T-cell (primary cell): ENCODE measurements at places on chromosomes 2 and 18. TPM values are rescaled to one million over a fixed set of nuclear protein-coding genes. Genes with fewer than 3 reads are reported as not detected.

DNA sequence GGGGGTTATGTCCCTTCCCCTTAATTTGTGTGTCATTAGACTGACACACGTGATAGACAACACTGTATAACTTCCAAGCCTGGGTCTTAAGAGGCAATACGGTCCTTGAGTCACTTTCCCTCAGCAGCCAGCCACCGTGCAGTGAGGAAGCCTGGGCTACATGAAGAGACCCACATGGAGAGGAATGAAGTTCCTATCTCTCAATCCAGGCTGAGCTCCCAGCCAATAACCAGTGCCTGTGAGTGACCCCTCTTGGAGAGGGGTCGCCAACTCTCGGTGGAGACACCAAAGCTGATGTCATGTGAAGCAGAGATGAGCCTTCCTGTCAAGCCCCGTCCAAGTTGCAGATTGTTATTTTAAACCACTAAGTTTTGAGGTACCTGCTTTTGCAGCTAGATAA is 5.7 kb upstream of the WDSUB1 start:
- no peak for DNase-seq

DNA sequence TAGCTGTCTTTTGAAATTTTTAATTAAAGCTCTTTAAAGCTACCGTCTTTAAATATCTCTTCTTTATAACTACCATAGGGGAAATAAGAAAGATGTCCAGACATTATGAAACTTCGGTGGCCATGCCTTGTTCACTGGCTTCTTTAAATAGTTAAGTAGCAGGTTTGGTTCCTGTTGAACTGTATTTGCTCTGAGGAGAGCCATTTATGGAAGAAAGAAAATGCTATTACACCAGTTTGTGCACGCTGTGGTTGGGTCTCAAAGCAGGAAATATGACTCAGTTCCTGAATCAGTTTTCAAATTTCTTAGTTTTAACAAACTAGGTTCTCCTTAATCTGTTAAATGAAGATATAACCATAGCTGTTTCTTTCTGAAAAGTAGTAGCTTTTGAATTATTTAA is 12.2 kb downstream of the ARPC2 start:
- peak; percentile 27 for DNase-seq

- no peak for DNase-seq
Measured at GRCh38 chr18:13715330-13715729, 11.0 kb downstream of the FAM210A start.

- DNase-seq: no peak
Measured at GRCh38 chr18:76386886-76387285, 108.2 kb downstream of the ZNF516 start.

DNA sequence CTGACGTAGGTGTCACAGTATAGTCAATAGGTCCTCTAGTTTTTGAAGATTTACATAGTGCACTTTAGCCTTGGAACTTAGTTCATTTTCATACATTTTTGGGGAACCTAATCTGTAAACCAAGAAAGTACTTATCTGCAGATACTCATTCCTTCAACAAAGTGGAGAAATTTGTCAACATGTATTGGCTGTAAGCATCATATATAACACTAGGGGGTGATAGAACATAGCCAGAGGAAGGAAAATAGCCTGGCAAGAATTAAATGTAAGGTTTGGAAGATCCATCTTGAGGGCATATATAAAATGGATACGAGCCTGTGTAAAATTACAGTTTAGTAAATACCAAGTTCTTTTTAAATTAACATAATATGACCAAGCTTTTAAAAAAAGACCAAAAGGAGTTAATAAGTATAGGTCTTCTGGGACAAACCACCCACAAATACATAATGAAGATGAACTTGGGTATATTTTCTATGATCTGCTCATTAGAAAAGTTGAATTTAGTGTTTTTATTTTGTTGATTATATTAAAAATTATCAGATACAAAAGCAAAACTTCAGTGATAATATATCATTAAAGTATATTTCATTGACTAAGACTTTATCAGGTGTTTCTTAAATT is 18.2 kb downstream of the RPL37A start:
- no peak for DNase-seq

DNA sequence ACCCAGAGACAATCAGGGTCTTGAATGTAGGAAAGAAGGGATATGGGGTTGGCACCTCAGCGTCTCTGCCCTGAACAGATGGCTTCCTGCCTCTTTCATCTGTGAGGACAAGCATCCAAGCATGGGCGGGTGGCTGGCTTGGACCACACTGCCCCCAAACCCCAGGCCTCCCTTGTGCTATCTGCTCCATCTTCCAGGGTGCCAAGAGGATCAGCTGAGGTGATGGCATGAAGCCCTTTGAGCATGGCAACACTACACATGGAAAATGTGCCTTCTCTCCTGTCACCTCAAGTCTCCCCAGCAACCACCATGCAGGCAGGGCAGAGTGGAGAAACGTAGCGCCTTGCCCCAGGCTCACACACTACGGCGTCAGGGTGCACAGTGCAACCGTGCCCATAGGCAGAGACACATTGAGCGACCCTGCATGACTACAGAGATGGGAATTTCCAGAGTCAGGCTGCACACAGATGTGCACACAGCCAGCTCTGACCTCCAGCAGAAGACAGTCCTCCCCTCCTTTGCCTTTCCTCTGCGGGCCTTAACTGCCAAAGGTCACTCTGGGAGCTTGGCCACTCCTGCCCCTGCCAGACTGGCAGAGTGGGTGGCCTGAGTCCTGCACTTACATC is 1.5 kb downstream of the KCNIP3 start:
- no peak for DNase-seq

- DNase-seq: no peak
Measured at GRCh38 chr2:237618449-237618848, 8.9 kb upstream of the LRRFIP1 start.

- DNase-seq: no peak
Measured at GRCh38 chr2:165897726-165898125, 55.9 kb downstream of the TTC21B start.

DNA sequence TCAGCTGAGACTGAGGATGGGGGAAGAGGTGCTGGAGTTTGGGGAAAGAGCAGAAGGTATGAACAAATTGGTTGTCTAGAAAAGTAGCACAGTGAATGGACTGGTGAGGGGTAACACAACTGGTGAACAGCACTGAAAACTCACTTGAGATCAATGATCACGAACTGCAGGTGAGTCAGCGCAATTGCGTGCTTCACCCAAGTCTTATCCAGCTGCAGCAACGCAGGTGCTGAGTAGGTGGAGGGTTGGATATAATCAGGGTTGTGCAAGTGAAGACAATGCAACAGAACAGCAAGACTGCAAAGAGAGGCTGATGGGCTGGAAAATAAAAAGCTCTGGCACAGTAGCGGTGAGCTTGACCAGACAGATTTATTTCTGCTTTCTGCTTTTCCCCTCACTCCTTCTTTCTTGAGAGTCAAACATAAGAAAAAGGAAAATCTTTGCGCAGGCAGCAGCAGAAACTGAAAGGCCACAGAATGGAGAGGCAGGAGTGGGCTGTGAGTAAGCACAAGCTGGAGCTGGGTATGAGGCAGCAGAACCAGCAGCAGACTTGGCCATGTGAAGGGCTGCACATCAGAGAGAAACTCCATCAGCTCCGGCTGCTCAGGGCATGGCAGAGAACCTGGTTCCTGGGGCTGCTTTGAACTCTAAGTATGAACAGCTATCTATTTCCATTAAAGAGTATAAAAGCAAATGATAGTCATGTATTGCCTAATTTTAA is 99.4 kb upstream of the ARL5A start:
- no peak for DNase-seq

DNA sequence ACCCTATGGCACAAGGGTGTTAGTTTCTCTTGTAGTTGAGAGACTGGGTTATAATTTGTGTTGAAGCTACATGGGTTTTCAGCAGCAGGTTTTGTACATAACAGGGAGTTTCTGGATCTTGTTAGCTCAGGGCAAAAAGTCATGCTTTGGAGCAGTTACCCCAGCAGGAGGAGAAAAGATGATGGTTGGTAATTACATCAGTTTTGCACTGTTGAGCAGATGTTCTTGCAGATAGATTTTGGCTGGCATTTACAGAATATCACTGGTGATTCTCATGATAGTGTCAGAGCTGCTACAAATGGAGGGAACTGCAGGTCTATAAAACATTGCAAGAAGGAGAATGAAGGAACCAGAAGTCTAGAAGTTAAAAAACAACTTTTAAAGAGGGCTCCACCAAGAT is 215.2 kb upstream of the ATP5MC3 start:
- no peak for DNase-seq

DNA sequence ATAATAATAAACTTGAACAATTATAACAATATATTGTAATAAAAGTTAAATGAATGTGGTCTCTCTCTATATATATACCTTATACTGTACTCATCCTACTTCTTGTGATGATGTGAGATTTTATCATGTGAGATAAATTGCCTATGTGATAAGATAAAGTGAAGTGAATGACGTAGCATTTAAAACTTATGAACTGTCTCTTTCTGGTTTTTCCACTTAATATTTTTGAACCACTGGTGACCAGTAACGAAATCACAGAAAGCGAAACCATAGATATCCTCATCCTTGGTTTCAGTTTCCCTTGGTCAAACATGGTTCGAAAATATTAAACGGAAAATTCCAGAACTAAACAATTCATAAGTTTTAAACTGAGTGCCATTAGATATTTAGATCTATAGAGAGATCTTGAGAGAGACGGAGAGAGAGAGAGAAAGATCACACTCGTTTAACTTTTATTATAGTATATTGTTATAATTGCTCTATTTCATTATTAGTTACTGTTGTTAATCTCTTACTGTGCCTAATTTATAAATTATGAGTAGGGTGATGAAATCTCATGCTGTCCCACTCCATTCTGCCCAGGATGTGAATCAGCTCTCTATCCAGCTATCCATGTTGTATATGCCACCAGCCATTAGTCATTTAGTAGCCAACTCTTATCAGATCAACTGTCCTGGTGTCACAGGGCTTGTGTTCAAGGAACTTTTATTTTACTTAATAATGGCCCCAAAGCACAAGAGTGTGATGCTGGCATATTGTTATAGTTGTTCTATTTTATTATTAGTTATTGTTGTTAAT is 156.8 kb downstream of the THADA start:
- no peak for DNase-seq

DNA sequence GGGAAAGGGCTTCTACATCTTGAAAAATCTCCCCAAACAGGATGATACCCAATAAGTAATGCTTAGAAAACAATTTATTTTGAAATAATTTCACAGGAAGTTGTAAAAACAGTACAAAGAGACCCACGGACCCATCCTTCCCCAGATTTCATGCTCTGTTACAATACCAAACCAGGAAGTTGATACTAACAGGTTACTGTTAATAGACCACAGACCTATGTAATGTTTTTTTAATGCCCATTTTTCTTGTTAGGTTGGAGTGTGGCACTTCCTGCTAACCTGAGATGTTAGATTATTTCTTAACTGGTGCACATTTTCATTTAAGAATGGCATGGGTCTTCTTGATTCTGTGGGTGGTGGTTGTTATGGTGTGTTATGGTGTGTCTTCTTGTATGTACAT is 21.4 kb upstream of the MGAT5 start:
- DNase-seq: peak; percentile 62

GRCh38 chr2:68828887-68829708 is 42.1 kb downstream of the BMP10 start:
- DNase-seq: peak; percentile 69

DNA sequence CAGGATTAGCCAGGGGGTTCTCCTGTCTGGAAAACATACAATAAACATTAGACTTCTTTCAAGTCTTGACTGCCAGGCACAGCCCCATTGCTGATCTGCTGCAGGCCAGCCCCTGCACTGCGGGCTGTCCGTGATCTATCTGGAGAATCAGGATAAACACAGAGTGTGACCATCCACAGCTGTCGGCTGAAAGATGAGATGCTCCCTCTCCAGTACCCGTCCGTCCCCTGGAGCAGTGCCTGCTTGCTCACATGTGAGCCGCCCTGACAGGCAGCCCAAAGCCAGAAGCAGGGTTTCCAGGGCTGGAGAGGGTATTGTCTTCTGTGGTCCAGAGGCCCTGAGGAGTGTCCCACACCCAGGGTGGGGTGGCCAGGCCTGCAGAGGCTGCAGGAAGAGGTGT is 46.1 kb upstream of the FOSL2 start:
- no peak for DNase-seq

Gene CXCR4
- total RNA-seq: 274 TPM

Gene SLC5A7
- total RNA-seq: not detected

Gene SULT1C4
- not detected for total RNA-seq

Gene INPP5D
- 119 TPM for total RNA-seq
